Astrocyte of the hippocampus (primary cell): ENCODE measurements at places on chromosomes 6 and 20.

- DNase-seq: no peak
Measured at GRCh38 chr20:13432126-13432525, 206.6 kb downstream of the TASP1 start.

- no peak for DNase-seq
Measured at GRCh38 chr6:35557239-35557638, 44.5 kb upstream of the TULP1 start.

- peak; percentile 54 for DNase-seq
Measured at GRCh38 chr6:21742238-21742660, 148.7 kb downstream of the SOX4 start.

DNA sequence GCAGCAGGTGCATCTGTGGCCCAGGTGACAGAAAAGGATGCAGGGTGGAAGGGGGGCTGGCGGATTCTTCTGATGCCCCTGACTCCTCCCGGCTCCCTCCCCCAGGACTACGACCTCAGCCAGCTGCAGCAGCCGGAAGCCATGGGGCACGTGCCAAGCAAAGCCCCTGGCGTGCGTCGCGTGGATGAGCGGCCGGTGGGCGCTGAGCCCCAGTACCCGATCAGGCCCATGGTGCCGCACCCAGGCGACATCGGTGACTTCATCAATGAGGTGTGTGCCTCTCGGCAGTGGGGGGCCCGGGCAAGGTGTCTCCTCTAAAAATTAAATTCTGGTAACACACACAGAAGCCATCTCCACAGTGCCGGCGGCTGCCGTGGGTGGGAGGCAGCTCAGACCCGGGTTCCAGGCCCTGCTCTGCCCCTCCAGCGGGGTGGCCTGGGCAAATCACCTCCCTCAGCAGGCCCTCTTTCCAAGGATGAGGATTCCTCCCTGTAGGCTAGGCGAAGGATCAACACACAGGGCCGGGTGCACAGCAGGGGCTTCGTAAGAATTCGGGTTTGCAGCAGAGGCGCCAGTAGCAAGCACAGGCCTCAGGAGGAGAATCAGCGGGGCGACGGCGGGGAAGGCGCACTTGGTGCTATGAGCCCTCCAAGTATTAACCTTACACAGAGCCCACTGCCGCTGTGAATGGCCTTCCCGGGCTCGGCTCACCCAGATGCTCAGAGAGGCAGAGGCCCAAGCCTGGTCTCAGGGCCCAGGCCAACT, 131.5 kb downstream of the TAF4 start:
- no peak for DNase-seq

- no peak for DNase-seq
Measured at GRCh38 chr6:33934731-33935270, 131.0 kb upstream of the MLN start.

GRCh38 chr20:39775110-39775509, 813.0 kb downstream of the DHX35 start:
- peak; percentile 48 for DNase-seq

DNA sequence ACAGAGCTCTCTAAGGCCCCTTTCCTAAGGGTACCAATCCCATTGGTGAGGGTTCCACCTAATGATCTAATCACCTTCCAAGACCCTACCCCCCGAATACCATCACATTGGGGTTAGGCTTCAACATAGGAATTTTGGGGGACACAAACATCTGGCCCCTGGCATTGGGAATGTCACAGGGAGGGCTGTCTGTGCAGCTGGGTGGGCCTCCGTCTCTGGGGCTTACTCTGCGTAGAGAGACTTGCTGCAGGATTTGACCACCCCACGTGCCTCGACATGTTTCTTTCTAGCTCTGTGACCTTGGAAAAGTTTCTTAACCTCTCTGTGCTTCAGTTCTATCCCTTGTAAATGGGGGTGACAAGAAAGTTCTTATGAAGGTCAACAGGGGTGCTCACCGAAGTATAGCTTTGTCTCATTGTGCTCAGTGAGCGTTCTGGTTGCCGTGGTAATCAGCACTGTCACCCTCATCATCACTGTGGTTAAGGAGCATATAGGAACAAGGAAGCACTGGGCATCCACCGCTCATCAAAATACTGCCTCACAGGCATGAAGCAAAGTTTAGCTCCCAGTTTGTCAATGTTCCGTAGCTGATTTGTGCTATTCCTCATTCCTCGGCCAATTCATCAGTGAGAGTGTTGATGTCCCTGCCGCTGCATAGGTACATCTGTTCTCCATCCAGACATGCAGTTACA, 152.8 kb downstream of the SYCP2 start:
- no peak for DNase-seq

GRCh38 chr6:18410412-18410811, 23.3 kb downstream of the RNF144B start:
- DNase-seq: no peak

- DNase-seq: no peak
Measured at GRCh38 chr20:49616154-49617007, 48.4 kb upstream of the PTGIS start.

DNA sequence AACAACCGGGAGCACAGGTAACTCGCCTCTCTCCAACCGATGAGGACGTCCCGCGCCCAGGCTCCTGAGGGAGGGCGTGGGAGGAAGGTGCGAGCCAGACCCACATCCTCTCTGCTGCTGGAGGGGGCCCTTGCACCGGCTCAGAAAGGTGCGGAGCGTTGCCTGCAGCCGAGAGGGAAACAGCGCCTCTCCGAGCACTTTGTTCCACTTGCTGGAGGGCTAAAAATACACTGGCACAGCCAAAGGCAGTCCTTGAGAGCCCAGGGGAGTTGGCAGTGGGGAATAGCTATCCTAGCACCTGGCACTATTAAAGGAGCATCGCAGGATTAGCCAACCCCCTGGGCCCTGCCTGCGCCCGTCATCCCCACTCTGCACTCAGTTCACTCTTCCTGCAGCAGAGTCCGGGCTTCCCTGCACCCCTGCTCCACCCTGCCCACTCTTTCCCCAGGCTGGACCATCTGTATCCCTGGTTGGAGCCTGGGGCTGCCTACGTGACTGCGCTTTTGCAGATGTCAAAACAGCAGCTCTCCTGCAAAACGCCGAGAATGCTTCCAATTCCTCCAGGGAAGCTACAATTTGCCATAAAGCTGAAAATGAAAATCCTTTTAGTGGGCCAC, 108.9 kb downstream of the SNX5 start:
- DNase-seq: no peak

DNA sequence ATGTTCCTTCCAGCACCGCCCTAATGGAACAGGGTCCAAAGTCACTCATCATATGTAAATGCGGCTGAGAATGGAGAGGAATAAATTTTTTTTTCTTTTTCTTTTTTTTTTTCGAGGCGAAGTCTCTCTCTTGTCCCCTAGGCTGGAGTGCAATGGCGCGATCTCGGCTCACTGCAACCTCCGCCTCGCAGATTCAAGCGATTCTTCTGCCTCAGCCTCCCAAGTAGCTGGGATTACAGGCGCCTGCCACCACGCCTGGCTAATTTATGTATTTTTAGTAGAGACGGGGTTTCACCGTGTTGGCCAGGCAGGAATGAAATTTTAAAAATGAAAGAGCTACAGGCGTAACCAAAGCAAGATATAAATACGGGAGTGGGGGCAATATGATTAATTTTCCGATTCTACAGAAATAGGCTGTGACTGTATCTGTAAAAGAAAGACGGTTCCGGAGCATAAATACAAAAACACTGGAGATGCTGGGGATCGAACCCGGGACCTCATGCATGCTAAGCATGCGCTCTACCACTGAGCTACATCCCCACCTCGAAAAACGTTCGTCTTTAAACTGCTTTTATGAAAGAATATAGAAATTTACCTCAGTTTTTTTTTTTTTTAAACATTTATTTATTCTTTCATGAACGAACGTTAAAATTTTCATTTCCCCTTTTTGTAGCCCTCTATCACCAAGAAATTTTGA, 132.2 kb downstream of the GPX5 start:
- DNase-seq: peak; percentile 71

DNA sequence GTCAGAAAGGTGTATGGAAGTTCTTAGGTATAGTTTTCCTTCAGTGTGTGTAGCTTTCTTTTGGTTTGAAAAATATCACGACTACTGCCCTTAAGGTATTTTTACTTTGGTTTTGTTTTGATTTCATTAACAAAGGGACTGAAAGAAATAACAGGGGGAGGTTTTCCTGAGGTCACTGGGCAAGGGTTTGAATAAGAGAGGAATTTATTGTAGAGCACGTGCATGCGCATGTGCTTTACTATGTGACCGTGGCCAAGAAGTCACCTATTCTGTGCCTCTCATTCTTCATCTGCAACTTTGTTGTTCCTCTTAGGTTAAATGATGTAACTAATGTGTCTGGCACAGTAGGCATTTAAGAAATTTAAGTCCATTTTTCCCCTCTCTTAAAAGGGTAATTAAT, 4.1 kb upstream of the MAN1A1 start:
- DNase-seq: no peak

DNA sequence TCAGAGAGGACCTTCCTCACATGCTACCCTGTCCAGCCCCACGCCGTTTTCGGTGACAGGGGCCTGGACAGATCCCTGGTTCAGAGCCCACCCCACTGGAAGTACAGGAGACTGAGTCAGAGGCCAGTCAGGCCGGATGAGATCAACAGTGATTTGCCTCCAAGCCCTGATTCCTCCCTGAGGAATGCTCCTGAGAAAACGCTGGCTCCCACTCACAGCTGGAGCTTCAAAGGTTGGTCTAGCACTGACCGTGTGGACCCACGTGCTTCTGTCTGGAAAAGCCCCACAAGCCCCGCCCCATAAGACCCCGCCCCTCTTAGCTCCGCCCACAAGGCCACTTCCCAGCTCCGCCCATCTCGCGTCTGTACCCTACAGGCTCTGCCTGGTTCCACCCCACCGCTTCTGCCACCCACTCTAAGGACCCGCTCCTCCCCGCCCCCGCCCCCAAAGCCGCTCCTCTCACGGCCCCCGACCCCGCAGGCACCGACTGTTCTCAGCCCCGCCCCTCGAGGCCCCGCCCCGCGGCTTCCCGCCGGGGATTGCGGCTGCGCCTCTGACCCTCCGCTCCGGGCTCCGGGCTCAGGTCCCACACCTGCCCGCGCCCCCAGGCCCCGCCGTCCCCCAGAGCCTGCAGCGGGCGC, 64.9 kb upstream of the BHLHE23 start:
- peak; percentile 27 for DNase-seq

DNA sequence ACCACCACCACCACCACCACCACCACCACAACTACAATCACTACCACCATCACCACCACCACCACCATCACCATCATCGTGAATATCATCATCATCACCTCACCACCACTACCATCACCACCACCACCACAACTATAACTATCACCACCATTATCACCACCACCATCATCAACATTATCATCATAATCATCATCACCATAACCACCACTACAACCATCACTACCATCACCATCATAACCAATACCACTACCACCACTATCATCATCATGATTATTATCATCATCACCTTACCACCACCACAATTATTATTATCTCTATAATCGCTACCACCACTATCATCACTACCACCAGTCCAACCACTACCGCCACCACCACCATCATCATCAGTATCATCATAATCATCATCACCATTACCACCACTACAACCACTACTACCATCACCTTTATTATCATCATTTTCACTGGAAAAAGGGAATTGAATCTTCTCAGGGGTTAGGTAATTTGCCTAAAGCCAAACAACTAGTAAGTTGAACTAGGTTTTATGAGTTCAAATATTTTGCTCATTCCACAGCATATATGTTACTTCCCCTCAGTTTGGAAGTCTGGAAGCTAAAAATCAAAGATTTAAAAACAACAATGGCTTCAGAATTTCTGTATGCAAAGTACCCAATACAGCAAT, 8.3 kb downstream of the RIPOR2 start:
- no peak for DNase-seq

GRCh38 chr6:79461205-79461604, 76.0 kb downstream of the LCA5 start:
- no peak for DNase-seq

DNA sequence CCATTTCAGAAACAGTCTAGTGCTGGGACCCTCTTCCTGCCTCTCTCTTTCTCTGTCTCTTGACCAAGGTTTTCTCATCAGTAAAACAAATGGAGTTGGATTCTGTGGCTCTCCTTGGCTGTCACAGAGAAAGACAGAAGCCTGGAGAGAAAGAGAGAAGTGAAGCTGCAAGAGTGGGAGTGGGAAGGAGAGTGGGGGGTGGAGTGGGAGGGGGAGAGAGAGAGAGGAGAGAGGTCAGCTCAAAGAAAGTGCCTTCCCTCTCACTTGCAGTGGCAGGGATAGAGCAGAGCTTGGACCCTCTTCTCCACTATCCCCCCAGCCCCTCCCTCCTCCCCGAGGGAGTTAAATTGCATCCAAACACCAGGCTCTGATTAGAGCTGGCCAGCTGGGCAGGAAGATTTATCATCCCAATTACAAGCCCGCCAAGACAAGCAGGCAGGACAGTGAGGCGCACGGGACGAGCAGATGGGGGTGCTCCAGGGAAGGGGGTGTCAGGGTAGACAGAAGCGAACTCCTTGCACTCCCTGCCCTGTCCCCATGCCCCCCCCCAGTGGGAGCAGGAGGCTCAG, 74.3 kb downstream of the CD40 start:
- no peak for DNase-seq

- DNase-seq: no peak
Measured at GRCh38 chr6:31721351-31722020, at the start of gene LY6G6C. Gene LY6G6C, minus strand, starts transcription at chr6:31721746. Its CDS starts 67 bp downstream, at chr6:31721679.

DNA sequence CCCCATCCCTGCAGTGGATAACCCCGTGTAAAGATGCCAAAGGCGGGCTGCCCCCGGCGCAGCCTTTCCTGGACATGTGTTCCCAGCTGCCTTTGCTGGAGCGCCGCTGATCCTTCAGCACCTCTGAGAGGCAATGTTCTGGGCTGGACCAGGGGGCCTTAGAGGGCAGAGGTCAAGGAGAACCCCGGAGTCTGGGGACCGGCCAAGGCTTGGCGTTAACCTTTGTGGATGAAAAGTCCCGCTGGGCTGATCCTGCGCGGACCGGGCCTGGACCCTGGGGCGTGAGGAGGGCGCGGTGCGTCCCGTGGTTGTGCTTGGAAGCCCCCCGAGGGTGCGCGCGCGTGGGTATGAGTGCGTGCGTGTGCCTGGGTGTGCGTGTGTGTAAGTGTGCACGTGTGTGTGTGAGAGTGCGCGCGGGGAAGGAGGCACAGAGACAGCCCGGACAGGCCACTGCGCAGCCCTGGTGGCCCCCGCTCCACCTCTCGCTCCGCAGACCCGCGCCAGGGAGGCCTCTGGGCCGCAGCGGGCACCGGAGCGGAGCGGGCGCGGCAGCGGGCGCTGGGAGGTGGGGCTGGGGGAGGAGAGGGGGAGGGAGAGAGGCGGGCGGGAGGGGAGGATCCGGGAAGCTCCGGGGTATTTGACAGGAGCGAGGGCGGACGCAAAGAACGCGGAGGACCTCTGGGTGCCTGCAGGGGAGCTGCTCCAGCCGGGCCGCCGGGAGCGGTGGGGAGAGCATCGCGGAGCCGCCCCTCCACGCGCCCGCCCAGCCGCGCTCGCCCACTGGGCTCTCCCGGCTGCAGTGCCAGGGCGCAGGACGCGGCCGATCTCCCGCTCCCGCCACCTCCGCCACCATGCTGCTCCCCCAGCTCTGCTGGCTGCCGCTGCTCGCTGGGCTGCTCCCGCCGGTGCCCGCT, at the start of gene SMOC2:
Gene SMOC2, plus strand, starts transcription at position 665 of the 914 bp plus-strand sequence. Its CDS starts 187 bp downstream, at position 852.
- DNase-seq: no peak

DNA sequence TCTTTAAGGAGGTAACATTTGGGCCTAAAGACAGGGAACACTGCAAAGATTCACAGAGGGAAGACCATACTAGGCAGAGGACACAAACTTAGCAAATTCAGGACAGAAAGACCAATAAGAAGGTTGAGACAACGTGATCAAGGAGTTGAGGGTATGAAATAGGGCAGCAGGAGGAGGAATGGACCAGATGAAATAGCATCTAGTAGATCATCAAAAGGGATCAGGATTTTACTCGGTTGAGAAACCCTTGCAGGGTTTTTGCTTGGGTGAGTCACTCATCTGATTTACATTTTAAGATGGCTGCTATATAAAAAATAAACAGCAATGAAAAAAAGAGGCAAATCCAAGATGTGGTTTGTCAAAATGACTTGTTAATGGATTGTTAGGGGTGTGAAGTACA, 4.7 kb downstream of the BCLAF1 start:
- peak; percentile 52 for DNase-seq
